ENCODE measurements at places on chromosomes 11 and 22.

DNA sequence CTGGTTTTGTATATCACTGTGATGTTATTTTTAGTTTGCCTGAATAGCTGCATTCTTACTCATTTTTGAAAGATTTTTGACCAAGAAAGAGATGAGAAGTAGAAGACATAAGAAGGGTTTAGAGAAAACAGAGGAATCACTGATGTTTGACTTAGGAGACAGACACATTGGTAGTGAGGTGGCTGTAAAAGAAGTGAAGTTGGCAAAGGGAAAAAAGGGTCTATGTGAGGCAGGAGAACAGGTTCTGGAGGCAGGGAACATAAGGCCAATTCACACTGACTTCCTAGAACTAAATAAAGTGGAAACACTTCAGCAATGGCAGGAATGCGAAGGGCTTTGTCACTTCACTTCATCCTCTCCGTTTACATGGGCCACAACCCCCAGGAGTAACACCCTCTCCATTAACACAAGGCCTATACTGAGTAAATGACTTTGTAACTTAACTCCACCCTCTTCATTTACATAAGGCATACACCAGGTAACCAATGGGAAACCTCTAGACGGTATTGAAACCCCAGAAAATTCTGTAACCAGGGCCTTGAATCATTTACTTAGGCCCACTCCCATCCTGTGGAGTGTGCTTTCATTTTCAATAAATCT lies 36.5 kb downstream of the CTSC start:
- no peaks in the 10 kb centered on the region for H3K27me3 ChIP-seq
- DNase-seq = no peak
- peak overlapping the region; percentile 85 for H3K4me3 ChIP-seq
- H3K36me3 ChIP-seq = peaks cover 49% of the 10 kb centered on the region

DNA sequence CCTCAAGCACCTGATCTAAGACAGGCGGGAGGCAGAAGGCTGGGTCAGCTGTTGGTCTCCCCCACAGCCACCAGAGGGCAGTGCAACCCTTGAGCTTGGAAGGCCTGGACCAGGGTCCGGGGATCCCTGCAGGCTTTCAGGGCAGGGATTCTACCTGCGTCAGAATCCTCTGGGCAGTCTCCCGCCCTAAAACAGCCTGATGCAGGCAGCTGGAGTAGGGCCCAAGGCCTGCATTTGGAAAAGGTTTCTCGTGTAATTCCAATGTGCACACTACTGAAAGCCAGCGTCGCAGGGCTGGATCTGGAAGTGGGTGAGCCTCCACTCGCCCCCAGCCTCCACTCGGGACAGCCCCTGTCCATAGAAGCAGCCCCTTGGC lies 31.8 kb downstream of the BID start:
- H3K27me3 ChIP-seq = no peaks in the 10 kb centered on the region
- peaks cover 9% of the 10 kb centered on the region for H3K4me1 ChIP-seq
- no peak overlapping the region for H3K27ac ChIP-seq
- no peak overlapping the region for H3K4me3 ChIP-seq
- peaks cover 19% of the 10 kb centered on the region for H3K36me3 ChIP-seq

GRCh38 chr11:75689863-75690609 lies 21.2 kb upstream of the MAP6 start:
- no peak for DNase-seq
- no peak overlapping the region for H3K4me3 ChIP-seq
- H3K36me3 ChIP-seq = no peaks in the 10 kb centered on the region
- H3K27ac ChIP-seq = no peak overlapping the region
- peaks cover 98% of the 10 kb centered on the region for H3K27me3 ChIP-seq

GRCh38 chr22:28826921-28827320 lies 26.6 kb upstream of the XBP1 start:
- H3K36me3 ChIP-seq = peaks cover 6% of the 10 kb centered on the region
- no peak overlapping the region for H3K27ac ChIP-seq
- no peaks in the 10 kb centered on the region for H3K27me3 ChIP-seq
- H3K4me1 ChIP-seq = peaks cover 38% of the 10 kb centered on the region
- no peak for DNase-seq
- H3K4me3 ChIP-seq = no peak overlapping the region

GRCh38 chr22:44245438-44245837 lies 64.7 kb downstream of the PARVG start:
- peaks cover 75% of the 10 kb centered on the region for H3K27me3 ChIP-seq
- DNase-seq = no peak
- no peak overlapping the region for H3K27ac ChIP-seq
- no peaks in the 10 kb centered on the region for H3K4me1 ChIP-seq
- peaks cover 2% of the 10 kb centered on the region for H3K36me3 ChIP-seq
- no peak overlapping the region for H3K4me3 ChIP-seq

GRCh38 chr11:95918720-95919119 lies 5.2 kb downstream of the MTMR2 start:
- H3K27me3 ChIP-seq = no peaks in the 10 kb centered on the region
- no peak overlapping the region for H3K27ac ChIP-seq

DNA sequence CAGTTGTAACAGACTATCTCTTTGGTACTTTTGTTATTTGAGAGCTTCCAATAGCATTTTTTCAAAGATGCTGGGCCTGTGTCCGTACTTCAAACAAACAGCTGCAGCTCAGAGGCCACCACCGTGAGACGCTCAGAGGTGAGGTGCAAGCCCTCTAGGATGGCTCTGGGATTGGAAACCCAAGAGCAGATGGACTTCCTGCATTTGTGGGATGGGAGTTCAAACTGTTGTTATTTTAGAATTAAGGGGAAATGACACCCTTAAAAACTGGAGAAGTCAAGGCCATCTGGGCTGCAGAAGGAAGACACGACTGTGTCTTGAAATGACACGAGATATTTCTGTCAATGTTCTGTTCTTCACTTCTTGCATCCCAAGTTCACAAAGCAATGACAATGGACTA lies 9.2 kb upstream of the IL10RA start:
- H3K4me1 ChIP-seq = peaks cover 66% of the 10 kb centered on the region
- H3K36me3 ChIP-seq = peaks cover 1% of the 10 kb centered on the region
- H3K27me3 ChIP-seq = no peaks in the 10 kb centered on the region
- DNase-seq = no peak
- H3K4me3 ChIP-seq = no peak overlapping the region

- no peak overlapping the region for H3K4me3 ChIP-seq
- H3K27me3 ChIP-seq = peaks cover 31% of the 10 kb centered on the region
- no peaks in the 10 kb centered on the region for H3K4me1 ChIP-seq
- H3K36me3 ChIP-seq = no peaks in the 10 kb centered on the region
- no peak overlapping the region for H3K27ac ChIP-seq
Measured at GRCh38 chr11:93652679-93653078, 8.8 kb upstream of the CEP295 start.

GRCh38 chr11:118100691-118101232 lies 14.0 kb upstream of the SMIM35 start:
- peaks cover 39% of the 10 kb centered on the region for H3K27me3 ChIP-seq
- no peaks in the 10 kb centered on the region for H3K36me3 ChIP-seq
- no peak overlapping the region for H3K4me3 ChIP-seq
- peaks cover 4% of the 10 kb centered on the region for H3K4me1 ChIP-seq
- no peak for DNase-seq

DNA sequence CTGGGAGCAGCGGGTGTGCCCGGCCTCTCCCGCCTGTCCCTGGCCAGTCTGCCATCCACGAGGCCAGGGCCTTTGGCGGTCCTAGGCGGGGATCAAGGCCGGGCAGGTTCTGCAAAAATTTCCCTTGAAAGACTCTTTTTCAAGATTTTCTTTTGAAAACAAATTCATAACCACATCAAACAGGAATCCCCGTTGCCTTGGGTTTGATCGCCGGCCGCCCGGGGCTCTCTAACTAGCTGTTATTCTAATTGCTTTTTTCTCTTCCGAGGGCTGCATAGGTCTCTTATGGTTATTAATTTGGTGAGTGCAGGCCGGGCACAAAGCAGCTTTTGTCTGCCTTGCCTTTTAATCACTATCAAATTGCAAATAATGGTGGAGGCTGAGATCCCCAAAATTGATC lies 42.0 kb downstream of the CDKN1C start:
- DNase-seq = no peak
- no peak overlapping the region for H3K4me3 ChIP-seq
- H3K36me3 ChIP-seq = no peaks in the 10 kb centered on the region
- H3K27ac ChIP-seq = no peak overlapping the region

DNA sequence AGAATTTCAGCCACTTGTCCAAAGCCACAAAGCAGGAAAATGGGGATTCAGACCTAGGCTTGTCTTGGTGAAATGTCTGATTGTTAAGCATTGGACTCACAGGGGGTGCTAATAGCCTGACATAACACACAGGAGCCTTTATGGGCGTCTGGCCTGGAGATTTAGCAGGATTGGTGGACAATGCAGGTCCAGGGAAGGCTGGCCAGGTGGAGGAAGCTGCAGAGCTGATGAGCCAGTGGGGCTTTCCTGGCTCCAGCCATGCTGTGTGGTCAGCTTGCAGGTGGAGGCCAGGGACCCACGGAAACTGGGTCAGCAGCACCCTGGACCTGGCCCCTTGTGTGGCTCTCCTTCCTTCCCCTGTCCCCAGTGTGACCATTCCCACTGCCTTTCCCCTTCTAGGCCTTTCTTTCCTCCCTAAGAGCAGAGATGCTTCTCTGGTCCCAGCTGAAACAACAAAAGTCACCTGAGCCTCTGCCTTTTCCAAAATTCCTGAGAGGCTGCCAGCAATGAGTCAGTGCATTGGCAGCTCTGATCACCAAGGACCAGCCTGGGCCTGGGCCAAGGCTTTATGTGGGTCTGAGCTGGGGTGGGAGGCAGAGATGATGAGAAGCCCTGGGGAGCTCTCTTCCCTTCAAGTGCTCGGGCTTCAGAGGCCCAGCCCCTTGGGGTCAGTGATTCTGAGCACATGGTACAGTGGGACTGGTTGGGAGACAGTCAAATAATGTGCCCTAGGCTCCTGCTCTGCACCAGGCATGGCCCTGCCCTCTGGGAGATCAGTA lies 85.2 kb downstream of the CCDC81 start:
- H3K27ac ChIP-seq = no peak overlapping the region
- DNase-seq = no peak
- H3K4me3 ChIP-seq = no peak overlapping the region
- peaks cover 8% of the 10 kb centered on the region for H3K4me1 ChIP-seq

DNA sequence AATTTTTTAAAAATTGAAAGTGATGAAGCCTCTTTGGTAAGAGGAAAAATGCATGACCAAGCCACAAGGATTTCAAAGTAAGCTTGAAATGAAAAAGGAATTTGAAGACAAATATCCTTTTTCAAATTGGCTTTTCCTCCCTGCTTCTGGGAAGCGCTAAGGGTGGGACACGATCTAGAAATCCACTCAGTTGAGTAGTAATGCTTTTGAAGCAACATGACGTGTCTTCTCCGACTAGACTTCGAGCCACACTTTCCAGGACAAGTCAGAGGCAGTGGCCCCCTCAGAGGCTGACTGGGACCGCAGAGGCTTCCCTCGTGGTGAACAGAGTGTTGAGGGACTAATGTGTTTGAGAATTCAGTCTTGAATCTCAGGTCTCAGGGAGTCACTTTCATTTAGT lies 39.8 kb downstream of the KREMEN1 start:
- H3K4me1 ChIP-seq = no peaks in the 10 kb centered on the region
- no peak overlapping the region for H3K27ac ChIP-seq
- no peaks in the 10 kb centered on the region for H3K36me3 ChIP-seq
- DNase-seq = no peak

GRCh38 chr11:62602141-62603071 lies 741 bp upstream of the MTA2 start:
- DNase-seq = no peak
- peak overlapping the region; percentile 98 for H3K4me3 ChIP-seq
- peaks cover 44% of the 10 kb centered on the region for H3K4me1 ChIP-seq
- H3K27me3 ChIP-seq = no peaks in the 10 kb centered on the region
- H3K36me3 ChIP-seq = peaks cover 67% of the 10 kb centered on the region

DNA sequence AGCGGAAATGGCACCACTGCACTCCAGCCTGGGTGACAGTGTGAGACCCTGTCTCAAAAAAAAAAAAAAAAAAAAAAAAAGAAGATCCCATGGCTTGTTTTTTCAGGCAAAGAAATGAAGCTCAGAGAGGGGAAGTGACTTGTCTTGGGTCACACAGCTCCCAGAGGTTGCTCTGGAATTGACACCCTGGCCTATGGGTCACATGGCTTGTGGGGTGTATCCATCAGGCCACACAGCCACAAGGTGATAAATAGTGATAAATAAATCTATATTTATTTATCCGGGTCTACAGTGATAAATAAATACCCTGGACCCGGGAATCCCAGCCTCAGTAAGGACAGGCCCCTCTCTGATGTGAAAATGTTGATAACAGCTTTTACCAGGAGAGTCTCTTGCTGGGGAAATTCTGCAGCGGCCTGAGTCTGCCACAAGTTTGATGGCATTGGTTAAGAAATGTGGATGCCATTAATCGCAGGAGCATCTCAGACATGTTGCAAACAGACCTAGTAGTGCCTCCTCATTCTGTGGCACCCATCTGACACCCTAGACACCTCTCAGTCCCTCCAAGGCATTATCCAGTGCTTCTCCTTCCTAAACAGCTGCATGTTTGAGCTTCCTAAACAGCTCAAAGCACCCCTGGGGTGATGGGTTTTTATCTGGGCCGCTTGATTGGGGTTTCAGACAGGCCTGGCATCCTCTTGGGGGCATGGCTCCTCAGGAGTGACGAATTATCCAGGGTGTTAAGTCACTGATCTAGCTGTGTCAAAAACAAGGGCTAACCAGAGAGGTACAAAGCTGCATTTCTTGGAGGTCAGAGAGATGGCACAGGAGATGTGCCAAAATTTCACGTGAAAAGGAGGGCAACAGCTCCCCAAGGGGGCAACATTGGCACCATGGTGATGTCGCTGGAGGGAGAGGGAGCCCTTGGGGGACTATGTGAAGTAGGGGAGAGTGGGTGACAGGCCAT lies 1.9 kb upstream of the EMID1 start:
- H3K4me3 ChIP-seq = no peak overlapping the region
- H3K27ac ChIP-seq = peak overlapping the region; percentile 96
- no peaks in the 10 kb centered on the region for H3K27me3 ChIP-seq
- DNase-seq = no peak
- peaks cover 26% of the 10 kb centered on the region for H3K4me1 ChIP-seq

- no peak overlapping the region for H3K4me3 ChIP-seq
- no peak overlapping the region for H3K27ac ChIP-seq
- H3K27me3 ChIP-seq = no peaks in the 10 kb centered on the region
- H3K4me1 ChIP-seq = no peaks in the 10 kb centered on the region
- no peak for DNase-seq
Measured at GRCh38 chr11:32244453-32244852, 153.6 kb downstream of the RCN1 start.

GRCh38 chr11:117179048-117179999 lies 781 bp downstream of the SIDT2 start:
- peak; percentile 55 for DNase-seq
- H3K36me3 ChIP-seq = peaks cover 25% of the 10 kb centered on the region
- H3K27ac ChIP-seq = peak overlapping the region; percentile 92
- no peaks in the 10 kb centered on the region for H3K27me3 ChIP-seq

DNA sequence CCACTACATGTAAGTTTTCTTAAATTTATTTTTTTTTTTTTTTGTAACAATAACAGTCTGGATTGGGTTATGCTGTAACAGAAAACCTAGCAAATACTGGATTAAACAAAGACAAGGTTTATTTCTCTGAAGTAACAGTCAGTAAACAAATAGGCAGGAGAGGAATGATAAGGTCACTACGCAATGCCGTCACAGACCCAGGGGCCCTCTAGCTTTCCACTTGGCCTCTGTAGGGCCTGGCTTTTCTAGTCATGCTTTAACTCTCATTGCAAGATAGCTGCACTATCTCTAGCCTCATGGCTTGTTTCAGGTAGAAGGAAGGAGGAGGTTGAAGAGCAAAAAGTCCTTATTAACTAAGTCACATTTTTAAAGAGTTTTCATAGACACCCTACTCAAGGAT lies 6.5 kb downstream of the OR10A6 start:
- H3K27me3 ChIP-seq = peaks cover 38% of the 10 kb centered on the region
- no peaks in the 10 kb centered on the region for H3K36me3 ChIP-seq
- no peak overlapping the region for H3K4me3 ChIP-seq

- H3K4me1 ChIP-seq = peaks cover 47% of the 10 kb centered on the region
- peaks cover 20% of the 10 kb centered on the region for H3K36me3 ChIP-seq
- peak overlapping the region; percentile 66 for H3K27ac ChIP-seq
- H3K27me3 ChIP-seq = no peaks in the 10 kb centered on the region
- no peak overlapping the region for H3K4me3 ChIP-seq
Measured at GRCh38 chr11:33291004-33291777, 34.0 kb downstream of the HIPK3 start.

Data from effector memory CD8-positive, alpha-beta T cell (primary cell).